ENCODE measurements at places on chromosomes 4 and X.

DNA sequence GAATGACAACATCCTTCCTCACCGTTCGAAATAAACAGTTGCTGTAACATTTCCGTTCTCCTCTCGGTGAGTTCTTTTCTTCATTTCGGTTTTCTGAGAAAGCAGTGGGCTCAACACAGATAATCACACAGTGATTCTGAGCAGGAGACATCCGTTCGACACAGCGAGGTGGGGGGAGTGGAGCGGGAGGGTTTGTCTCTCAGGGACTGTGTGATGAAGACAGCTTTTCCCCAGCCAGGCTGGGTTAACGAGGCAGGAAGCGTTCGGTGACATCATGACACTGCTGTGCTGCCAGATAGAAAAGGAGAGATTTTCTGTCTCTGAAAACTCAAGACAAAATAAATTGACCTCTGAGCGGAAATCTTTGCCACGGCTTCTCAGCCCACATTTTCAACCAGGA is 119.3 kb downstream of the CRLF2 start:
- peak; percentile 40 for DNase-seq

DNA sequence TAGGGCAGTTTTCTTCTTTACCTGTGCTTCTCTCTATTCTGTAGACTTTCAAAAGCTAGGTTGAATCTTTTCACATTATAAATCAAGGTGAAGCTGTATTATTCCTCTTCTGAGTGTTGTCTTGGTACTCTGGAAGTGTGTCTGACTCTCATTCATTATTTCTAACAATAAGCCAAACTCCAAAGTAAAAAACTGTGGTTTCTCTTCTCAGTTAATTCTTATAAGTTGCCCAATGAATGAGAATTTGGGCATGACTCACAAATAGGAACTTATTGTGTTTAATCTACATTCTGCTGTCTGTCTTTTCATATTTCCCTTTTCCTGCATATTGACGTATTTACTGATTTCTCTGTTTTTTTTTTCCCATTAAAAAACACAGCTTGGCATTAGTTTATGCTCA is 714.5 kb downstream of the CCSER1 start:
- no peak for DNase-seq

DNA sequence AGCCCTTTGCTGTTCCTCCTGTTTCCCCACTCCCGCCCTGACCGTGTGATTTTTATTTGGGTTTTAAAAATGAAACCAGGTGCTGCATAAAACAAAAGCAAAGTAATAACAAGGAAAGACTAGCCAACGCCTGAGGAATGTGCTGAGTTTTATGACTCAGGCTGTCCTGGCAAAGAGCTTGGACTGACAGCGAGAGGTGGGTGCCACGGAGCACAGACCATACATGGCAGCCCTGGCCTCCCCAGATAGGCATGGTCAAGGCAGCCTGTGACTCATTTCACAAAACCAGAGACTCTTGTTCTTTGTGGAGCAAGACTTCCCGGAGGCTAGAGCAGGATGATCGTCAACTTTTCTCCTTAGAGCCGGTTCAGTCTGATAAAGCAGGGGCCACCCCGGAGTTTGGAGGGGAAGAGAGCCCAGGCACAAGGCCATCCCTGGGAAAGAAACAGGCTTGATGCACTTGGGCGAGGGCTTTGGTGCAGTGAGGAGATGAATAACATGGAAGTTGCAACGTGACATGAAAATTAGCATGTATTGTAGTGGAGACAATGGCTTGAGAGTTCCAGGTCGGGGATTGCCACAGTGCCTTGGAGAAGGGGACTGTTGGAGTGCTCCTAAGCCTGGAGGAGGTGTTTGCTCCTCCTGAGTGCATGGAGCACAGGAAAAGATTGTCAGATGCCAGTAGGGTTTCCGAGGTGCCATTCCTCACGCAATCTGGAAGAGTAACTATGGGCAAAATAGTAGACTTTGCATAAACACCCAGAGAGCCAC is 54.8 kb downstream of the C4orf51 start:
- no peak for DNase-seq

GRCh38 chrX:17448188-17448587 is 73.2 kb downstream of the NHS start:
- DNase-seq, result no peak

DNA sequence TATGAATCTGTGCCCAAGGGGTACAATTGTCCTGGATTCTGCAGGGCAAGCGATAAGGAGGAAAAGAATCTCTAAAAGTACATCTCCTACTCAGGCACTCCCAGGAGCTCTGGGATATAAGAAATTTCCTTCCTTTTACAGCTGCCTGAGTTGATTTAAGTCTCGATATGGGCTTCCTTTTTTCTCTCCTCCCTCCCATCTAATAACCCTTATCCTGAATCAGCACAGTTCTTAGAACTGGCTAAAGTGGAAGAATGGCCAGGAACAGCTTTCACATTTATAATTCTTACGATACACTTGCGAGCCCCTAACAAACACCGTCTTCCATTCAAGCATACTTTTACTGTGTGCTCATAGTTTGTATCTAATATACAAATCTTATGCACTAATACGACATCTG is 21.2 kb downstream of the LRP2BP start:
- no peak for DNase-seq

DNA sequence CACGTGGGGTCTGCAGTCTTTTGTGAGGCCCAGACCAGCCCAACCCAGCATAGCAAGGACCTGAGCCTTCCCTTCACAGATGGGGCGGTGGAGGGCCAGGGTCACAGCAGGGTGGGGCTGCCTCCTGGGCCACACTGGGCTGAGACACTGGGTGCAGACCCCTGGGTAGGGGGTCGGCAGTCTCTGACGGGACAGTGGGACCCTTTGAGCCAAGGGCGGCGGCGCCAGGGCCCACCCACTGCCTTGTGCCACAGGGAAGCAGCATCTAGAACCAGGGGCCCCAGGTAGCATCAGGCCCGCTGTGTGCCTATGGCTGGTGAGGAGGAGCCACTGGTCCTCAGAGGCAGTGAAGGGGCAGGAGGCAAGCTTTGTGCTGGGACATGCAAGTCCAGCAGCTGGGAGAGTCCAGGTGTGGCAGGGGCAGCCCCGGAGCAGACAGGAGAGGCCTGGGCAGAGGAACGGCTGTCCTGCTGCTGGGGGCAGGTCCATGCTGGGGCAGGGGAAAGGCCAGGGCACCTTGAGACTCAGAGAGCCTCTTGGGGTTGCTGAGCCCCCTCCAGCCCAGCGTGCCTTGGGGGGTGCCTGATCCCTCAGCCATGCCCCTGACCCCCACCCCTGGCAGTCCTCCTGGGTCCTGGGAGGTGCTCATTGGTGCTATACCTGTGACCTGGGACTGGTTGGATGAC is 131.3 kb upstream of the NKX1-1 start:
- DNase-seq, result no peak

- no peak for DNase-seq
Observed at GRCh38 chr4:10032625-10033024, 11.3 kb upstream of the SLC2A9 start.

DNA sequence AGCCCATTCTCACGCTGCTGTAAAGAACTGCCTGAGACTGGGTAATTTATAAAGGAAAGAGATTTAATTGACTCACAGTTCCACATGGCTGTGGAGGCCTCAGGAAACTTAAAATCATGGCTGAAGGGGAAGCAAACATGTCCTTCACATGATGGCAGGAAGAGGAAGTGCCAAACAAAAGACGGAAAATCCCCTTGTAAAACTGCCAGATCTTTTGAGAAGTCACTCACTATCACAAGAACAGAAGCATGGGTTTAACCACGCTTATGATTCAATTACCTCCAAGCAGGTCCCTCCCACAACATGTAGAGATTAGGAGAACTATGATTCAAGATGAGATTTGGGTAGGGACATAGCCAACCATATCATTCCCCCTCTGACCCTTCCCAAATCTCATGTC is 335.5 kb downstream of the IL15 start:
- no peak for DNase-seq

- DNase-seq, result no peak
Observed at GRCh38 chr4:6095897-6096296, 77.7 kb upstream of the C4orf50 start.

DNA sequence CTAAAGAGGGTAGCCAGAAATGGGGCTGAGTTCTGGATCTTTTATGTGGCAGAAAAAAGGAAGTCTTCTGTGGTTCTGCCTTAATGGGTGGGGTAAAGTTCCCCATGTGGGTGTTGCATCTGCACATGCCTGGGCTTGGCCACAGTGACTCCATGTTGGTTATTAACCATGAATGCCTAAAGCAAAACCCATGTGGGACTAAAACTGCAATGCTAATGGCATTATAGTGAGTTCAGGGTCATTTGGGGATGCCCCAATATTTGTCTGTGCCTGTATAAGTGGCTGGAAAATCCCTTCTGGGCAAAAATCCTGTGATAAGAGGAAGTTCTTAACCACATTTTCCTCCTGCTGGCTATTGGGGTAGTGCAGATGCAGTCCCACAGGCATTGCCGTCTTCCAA is 857.4 kb downstream of the FAT4 start:
- DNase-seq, result no peak

GRCh38 chr4:73662709-73663546 is 42.7 kb upstream of the RASSF6 start:
- no peak for DNase-seq

- no peak for DNase-seq
Observed at GRCh38 chr4:99459546-99460042, 24.5 kb upstream of the ADH7 start.

- no peak for DNase-seq
Observed at GRCh38 chr4:42510225-42510624, 112.9 kb downstream of the SHISA3 start.

DNA sequence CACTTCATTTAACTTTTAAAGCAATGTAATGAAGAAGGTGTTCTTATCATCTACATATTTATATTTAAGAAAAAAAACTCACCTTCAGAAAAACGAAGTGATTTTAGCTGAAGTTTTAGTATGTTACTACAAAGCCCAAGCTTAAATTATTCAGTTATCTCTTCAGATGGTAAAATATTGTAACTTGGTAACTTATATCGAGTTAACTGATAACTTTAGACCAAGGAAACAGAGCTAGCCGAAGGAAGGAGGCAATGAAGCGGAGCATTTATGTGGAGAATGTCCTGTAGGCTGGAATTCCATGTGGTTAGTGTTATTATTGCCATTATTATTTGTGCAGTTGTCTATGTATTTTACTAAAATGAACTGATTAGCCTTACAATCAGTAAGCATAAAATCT is 1102.1 kb upstream of the LCORL start:
- no peak for DNase-seq

GRCh38 chr4:13547485-13548041 is 3.3 kb upstream of the NKX3-2 start:
- no peak for DNase-seq

DNA sequence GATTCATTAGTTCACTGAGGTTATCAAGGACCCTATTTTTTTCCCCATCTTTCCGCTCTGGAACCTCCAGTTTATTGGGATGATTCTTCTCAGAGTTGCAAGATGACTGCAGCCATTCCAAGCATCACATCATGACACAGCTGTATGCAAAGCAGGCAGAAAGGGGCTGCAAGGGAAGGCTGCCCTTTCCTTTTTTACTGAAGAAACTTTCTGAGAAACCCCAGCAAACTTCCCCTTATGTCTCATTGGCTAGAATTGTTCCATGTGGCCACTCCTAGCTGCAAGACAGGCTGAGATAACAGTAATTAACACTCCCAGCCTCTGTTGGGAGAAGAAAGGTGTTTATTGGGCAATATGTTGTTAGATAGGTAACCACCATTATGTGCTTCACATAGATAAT is 102.6 kb downstream of the SATL1 start:
- no peak for DNase-seq

- no peak for DNase-seq
Observed at GRCh38 chr4:56469489-56470210, 2.2 kb downstream of the SRP72 start.

DNA sequence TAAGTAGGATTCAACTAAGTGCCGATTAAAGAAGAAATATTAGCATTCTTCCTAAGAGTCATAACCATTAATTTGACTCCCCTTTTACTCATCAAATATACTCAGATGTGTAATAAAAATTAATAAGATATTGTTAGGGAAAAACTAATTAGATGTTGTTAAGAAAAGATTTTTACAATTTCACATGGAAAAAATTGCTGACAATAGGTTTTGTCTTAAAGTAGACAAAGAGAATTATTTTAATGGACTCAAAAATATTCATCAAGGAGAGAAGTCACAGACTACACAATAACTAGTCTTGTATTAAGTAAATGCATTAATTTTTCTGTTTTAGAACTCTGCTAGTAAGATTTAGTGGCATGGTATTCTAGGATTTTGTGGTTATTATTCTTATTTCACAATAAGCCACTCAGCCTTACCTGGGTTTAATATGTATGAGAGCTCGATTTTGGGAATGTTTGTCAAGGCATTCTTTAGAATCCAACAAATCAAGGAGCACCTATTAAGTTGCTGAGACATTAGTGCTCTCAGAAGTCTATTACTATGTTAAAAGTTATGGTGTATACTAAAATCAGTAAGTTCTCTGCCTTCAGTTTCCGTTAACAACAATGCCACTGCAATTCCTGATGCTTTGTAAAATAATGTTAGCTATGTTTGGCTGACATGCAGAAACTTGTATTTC is 110.2 kb upstream of the UGT8 start:
- no peak for DNase-seq

DNA sequence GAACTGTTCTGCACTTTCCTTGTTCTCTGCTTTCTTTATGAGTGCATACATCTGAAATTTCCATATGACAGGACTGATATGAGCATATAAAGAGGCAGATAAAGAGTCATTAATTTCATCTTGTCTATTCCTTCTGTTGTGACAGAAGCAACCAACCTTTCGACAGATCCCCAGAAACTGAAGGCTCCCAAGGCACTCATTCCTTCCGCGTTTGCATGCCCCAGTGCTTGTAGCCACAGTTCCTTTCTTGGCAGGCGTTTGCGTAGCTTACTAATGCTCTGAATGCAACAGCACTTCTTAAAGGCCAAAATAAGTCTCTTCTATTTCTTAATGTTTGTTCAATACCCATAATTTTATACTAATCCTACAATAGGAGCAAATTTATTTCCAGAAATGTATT is 94.0 kb upstream of the TBL1X start:
- no peak for DNase-seq

- DNase-seq, result peak; percentile 66
Observed at GRCh38 chr4:27010334-27010940, 149.8 kb downstream of the STIM2 start.

GRCh38 chr4:2166253-2166652 is 75.7 kb downstream of the HAUS3 start:
- DNase-seq, result no peak

GRCh38 chrX:33989936-33990335 is 142.2 kb downstream of the FAM47A start:
- no peak for DNase-seq

DNA sequence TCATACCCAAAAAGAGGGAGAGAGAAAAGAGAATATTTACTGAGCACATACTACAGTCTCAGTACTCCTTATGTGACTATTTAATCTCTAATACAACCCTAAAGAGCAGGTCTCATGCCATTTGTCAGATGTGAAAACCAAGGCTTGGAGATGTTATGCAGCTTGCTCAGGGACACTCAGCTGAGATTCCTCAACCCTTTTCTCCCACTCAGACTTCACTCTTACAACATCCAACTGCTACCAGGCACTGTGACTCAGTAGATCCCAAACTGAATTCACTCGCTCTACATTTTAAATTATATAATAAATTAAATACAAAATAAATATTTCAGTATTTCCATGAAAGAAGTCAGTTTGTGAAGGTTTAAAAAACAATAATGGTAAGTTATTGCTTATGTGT is 53.7 kb downstream of the TSPAN5 start:
- DNase-seq, result no peak

- DNase-seq, result no peak
Observed at GRCh38 chr4:130029442-130029841, 933.5 kb downstream of the C4orf33 start.

Data from activated CD4-positive, alpha-beta T cell treated with anti-CD3 and anti-CD28 coated beads, Interleukin-2, amount 50 U/mL, for 1 hour (primary cell).